Aorta (tissue), 5 donors: ENCODE measurements at places on chromosomes 6 and 20. TPM values are rescaled to one million over a fixed set of nuclear protein-coding genes. Genes with fewer than 3 reads are reported as not detected.

- H3K27me3 ChIP-seq: no peaks in the 10 kb centered on the region
- H3K27ac ChIP-seq: no peak overlapping the region
- peaks cover 3% of the 10 kb centered on the region for H3K4me1 ChIP-seq
- no peaks in the 10 kb centered on the region for H3K36me3 ChIP-seq
- H3K4me3 ChIP-seq: peak overlapping the region; percentile 68
Observed at GRCh38 chr20:22403632-22404361, 180.6 kb downstream of the FOXA2 start.

The SIRPD gene
- total RNA-seq: 0.30 TPM

GRCh38 chr6:111121789-111122350 is 34.6 kb downstream of the SLC16A10 start:
- H3K36me3 ChIP-seq: no peaks in the 10 kb centered on the region
- no peak overlapping the region for H3K4me3 ChIP-seq
- DNase-seq: no peak
- H3K27me3 ChIP-seq: no peaks in the 10 kb centered on the region

GRCh38 chr6:46338131-46338530 is 153.1 kb downstream of the RCAN2 start:
- no peak overlapping the region for H3K4me3 ChIP-seq
- DNase-seq: no peak
- no peaks in the 10 kb centered on the region for H3K27me3 ChIP-seq

The TMEM170B gene
- total RNA-seq: 6.2 TPM

- H3K27me3 ChIP-seq: no peaks in the 10 kb centered on the region
- H3K36me3 ChIP-seq: no peaks in the 10 kb centered on the region
- no peak for DNase-seq
- no peak overlapping the region for H3K27ac ChIP-seq
- H3K4me1 ChIP-seq: no peaks in the 10 kb centered on the region
Observed at GRCh38 chr6:134379599-134379998, 61.7 kb upstream of the SGK1 start.

GRCh38 chr6:166446146-166446545 is 63.4 kb upstream of the MPC1 start:
- H3K27me3 ChIP-seq: no peaks in the 10 kb centered on the region
- no peaks in the 10 kb centered on the region for H3K36me3 ChIP-seq
- H3K4me3 ChIP-seq: no peak overlapping the region
- no peaks in the 10 kb centered on the region for H3K4me1 ChIP-seq
- no peak overlapping the region for H3K27ac ChIP-seq
- DNase-seq: no peak

DNA sequence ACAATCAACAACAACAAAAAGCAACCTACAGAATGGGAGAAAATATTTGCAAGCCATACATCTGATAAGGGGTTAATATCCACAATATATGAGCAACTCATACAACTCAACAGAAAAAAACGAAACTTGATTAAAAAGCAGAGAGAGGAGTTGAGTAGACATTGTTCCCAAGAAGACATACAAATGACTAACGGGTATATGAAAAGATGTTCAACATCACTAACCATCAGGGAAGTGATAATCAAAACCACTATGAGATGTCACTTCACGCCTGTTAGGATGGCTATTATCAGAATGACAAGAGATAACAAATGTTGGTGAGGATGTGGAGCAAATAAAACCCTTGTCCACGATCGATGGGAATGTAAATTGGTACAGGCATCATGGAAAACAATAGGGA is 145.9 kb downstream of the NRN1 start:
- no peak for DNase-seq
- no peak overlapping the region for H3K4me3 ChIP-seq
- no peak overlapping the region for H3K27ac ChIP-seq
- H3K27me3 ChIP-seq: no peaks in the 10 kb centered on the region
- no peaks in the 10 kb centered on the region for H3K4me1 ChIP-seq

The CCDC170 gene
- 1.4 TPM for total RNA-seq

- H3K27ac ChIP-seq: no peak overlapping the region
- no peak for DNase-seq
- H3K4me3 ChIP-seq: no peak overlapping the region
- H3K4me1 ChIP-seq: no peaks in the 10 kb centered on the region
Observed at GRCh38 chr6:36414481-36414880, 27.0 kb upstream of the ETV7 start.

The HLA-DMB gene
- total RNA-seq: 20.1 TPM

DNA sequence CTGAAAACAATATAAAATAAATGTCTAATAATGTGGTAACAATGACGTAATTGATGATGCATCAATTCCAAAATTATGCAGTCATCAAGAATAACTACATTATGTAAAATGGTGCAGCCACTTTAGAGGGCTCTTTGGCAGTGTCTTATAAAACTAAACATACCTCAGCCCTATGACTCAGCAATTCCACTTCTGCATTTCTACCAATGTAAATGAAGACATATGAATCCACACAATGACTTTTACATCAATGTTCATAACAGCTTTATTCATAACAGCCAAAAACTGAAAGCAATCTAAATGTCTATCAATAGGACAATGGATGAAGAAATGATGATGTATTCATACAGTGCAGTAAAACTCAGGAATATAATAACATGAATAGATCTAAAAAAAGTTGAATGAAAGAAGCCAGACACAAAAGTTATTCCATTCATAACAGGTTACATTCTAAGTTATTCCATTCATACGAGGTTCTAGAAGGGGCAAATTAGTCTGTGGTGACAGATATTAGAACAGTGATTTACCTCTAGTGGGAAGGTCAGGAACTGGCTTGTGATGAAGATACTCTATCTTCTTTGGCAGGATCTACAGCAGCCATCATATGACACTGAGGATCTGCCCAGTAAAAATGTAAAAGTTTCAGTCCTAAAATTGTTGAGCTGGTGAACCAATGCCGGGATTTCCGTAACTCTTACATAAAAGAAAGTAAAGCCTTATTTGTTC is 396.1 kb downstream of the PLCB1 start:
- no peak for DNase-seq
- H3K4me1 ChIP-seq: no peaks in the 10 kb centered on the region
- H3K27me3 ChIP-seq: no peaks in the 10 kb centered on the region
- no peak overlapping the region for H3K27ac ChIP-seq

DNA sequence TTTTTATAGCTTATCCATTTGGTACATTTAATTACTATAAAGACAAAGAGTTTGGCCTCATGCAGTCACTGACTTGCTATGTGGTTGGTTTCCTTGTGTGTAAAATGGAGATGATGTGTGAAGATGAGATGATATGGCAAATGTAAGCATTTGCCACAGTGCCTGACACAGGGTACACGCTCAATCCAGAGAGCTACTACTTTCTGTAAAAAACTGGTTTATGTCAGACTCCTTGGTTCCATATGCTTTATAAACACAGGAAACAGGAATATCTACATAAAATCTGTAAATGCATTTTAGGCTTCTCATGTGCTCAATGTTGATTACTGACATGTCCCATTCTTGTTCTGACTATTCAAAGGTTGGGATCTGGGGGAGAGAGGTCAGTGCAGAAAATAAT is 10.4 kb downstream of the HIVEP1 start:
- H3K4me1 ChIP-seq: peaks cover 3% of the 10 kb centered on the region
- H3K27me3 ChIP-seq: no peaks in the 10 kb centered on the region
- H3K27ac ChIP-seq: no peak overlapping the region
- H3K4me3 ChIP-seq: no peak overlapping the region

The WFDC2 gene
- total RNA-seq: 1.5 TPM

GRCh38 chr6:157099912-157100593 is 223.3 kb downstream of the TMEM242 start:
- H3K4me3 ChIP-seq: no peak overlapping the region
- no peaks in the 10 kb centered on the region for H3K4me1 ChIP-seq
- no peaks in the 10 kb centered on the region for H3K27me3 ChIP-seq
- no peak overlapping the region for H3K27ac ChIP-seq
- H3K36me3 ChIP-seq: no peaks in the 10 kb centered on the region

- H3K27me3 ChIP-seq: no peaks in the 10 kb centered on the region
- peaks cover 3% of the 10 kb centered on the region for H3K4me1 ChIP-seq
- peak; percentile 48 for DNase-seq
- no peak overlapping the region for H3K4me3 ChIP-seq
- no peak overlapping the region for H3K27ac ChIP-seq
- peaks cover 10% of the 10 kb centered on the region for H3K36me3 ChIP-seq
Observed at GRCh38 chr6:116518621-116519368, 7.4 kb downstream of the CALHM5 start.

GRCh38 chr6:56863366-56863765 is 91.5 kb upstream of the BEND6 start:
- no peaks in the 10 kb centered on the region for H3K27me3 ChIP-seq
- DNase-seq: no peak
- H3K4me3 ChIP-seq: no peak overlapping the region

The SLC9A8 gene
- total RNA-seq: 14.6 TPM

DNA sequence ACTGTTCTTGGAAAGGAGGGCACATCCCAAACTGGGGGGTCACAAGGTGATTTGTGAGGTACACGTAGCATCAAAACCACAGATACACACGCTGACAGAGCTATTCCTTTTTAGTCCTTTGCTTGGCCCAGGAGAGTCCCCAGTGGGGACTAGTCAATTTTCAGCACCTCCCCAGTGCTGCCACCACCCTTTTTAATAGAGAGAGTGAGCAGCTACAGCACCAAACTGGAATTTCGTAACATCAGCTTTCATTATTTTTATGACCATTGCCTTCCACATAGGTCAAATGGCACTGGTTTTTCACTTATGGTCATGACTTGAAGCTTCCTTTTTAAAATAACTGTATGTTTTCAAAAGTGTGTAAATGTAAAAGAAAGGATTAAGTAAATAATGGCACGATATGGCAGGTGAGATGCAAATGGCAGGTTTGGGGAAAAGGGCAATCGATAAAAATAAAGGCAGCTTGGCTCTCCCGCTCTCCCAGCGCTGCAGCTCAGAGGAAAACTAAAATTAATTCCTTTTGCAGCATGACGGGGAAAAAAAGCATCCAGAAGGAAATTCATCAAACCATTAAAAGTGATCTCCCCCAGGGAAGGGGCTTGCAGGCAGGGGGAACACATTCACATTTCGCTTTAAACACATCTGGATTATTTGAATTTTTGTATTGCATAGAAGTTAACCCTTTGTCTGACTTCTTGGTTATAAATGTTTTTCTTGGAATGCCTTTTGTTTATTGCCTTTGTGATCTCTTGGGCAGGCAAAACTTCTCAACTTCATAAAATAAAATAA is 95.2 kb downstream of the ANKRD60 start:
- peak; percentile 11 for DNase-seq
- H3K4me3 ChIP-seq: no peak overlapping the region
- peaks cover 8% of the 10 kb centered on the region for H3K4me1 ChIP-seq
- H3K27ac ChIP-seq: peak overlapping the region; percentile 48
- H3K27me3 ChIP-seq: no peaks in the 10 kb centered on the region

The LZTS3 gene
- total RNA-seq: 9.9 TPM

GRCh38 chr6:105988321-105988720 is 97.8 kb upstream of the PRDM1 start:
- H3K27ac ChIP-seq: no peak overlapping the region
- H3K36me3 ChIP-seq: no peaks in the 10 kb centered on the region
- no peak overlapping the region for H3K4me3 ChIP-seq
- no peaks in the 10 kb centered on the region for H3K4me1 ChIP-seq

- no peak within 1 kb of the TSS for H3K4me3 ChIP-seq
- H3K4me1 ChIP-seq: no peaks in the 10 kb centered on the region
- no peaks in the 10 kb centered on the region for H3K27me3 ChIP-seq
Observed at GRCh38 chr6:76072562-76072961, at the start of gene IMPG1. IMPG1 (minus strand) TSS chr6:76072662; CDS start chr6:76072488, 174 bp downstream.

DNA sequence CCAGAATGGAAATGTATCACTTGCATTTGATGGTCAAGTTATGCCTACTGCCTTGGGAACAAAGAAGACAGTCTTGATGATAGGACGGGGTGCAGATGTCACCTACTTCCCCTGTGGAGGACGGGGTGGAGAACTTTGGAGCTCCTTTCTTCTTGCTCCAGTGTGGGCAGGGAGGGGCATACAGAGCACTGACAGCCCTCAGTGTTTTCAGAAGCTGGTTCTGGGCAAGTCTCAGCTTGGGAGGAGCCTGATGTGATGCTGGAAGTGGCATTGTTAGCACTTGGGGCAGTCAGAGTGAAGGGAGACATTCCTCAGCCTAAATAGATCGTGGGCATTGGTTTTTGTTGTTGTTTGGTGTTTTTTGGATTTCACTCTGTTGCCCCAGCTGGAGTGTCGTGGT is 59.7 kb downstream of the SYNJ2 start:
- peak overlapping the region; percentile 99 for H3K27ac ChIP-seq
- peak; percentile 47 for DNase-seq
- H3K4me1 ChIP-seq: peaks cover 10% of the 10 kb centered on the region
- H3K36me3 ChIP-seq: no peaks in the 10 kb centered on the region

- H3K4me3 ChIP-seq: no peak overlapping the region
- H3K36me3 ChIP-seq: no peaks in the 10 kb centered on the region
- DNase-seq: no peak
- no peaks in the 10 kb centered on the region for H3K27me3 ChIP-seq
Observed at GRCh38 chr20:40749985-40750506, 61.0 kb upstream of the MAFB start.

DNA sequence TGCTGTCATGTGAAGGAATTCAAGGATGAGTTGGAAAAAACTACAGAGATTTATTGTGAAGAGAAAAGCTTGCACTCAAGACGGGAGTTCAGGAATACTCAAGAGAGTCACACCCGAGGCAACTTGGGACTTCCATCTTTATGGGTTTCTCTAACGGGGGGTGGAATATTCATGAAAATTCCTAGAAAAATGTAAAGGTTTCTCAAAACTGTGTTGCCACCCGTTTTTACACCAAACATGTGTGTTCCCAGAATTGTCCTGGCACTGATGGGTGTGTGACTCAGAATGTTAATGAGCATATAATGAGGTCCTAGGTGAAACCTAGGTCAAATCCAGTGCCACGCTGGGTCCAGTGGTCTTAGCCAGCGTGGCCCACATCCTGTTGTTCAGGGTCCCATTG is 381.5 kb downstream of the CDH26 start:
- no peak for DNase-seq
- no peak overlapping the region for H3K27ac ChIP-seq
- H3K4me3 ChIP-seq: no peak overlapping the region

The COL21A1 gene
- 22.5 TPM for total RNA-seq

DNA sequence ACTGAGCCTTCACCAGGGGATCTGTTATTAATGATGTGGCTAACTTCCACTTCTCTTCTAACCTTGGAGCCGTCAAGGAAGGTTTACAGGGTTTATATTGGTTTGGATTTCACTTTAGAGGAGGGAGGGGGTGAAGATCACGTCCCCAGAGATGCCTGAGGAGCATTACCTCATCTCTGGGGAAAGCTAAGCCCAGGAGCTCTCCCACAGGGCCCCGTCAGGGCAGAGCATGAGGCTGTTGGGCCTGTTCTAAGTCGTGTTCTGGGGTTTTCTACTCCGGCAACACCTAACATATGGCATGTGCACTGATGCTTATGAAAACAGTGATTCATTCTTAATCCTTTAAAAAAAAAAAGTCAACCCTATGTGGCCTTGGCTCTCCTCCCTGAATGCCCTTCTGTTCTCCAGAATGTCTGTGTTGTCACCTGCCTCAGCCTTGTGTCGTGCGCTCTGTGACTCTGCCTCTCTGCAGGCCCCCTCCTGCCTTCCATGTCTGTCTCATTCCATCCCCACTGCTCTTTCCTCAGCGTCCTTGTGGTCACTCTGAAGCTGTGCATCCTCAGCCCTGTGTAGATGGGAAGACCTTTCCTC is 97.4 kb upstream of the JARID2 start:
- no peak overlapping the region for H3K27ac ChIP-seq
- no peaks in the 10 kb centered on the region for H3K27me3 ChIP-seq
- H3K36me3 ChIP-seq: no peaks in the 10 kb centered on the region
